Hematopoietic multipotent progenitor cell (in vitro differentiated cells): ENCODE measurements at places on chromosomes 5 and 9.

GRCh38 chr9:96031366-96031824, 155.9 kb downstream of the ERCC6L2 start:
- DNase-seq = no peak

- DNase-seq = no peak
Observed at GRCh38 chr5:31754358-31754704, 115.4 kb downstream of the PDZD2 start.

DNA sequence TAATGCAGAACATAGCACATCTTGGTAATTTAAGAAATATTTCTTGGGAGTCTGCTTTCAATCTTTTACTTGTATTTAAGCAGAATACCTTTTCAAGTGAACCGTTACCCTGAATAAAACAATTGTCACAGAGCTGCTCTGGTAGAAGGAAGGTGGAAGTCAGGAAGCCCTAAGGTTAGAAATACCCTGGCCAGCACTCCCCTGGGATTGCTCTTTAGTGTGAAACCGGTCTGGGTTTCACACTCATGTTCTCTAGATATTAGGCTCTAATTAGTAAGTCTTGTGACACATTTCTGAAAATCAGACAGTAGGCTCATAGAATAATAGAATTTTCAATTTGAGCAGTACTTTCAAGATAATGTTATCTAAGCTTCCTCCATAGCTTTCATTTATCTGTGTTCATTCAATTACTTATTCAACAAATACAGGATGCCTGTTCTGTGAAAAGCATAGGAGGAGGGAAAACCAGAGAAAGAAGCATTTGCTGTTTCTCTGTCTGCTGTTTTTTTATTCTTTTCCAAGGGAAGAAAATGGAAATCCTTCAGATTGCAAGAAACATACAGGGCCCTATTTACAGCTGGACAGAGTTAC, 825.5 kb downstream of the TLR4 start:
- no peak for DNase-seq

DNA sequence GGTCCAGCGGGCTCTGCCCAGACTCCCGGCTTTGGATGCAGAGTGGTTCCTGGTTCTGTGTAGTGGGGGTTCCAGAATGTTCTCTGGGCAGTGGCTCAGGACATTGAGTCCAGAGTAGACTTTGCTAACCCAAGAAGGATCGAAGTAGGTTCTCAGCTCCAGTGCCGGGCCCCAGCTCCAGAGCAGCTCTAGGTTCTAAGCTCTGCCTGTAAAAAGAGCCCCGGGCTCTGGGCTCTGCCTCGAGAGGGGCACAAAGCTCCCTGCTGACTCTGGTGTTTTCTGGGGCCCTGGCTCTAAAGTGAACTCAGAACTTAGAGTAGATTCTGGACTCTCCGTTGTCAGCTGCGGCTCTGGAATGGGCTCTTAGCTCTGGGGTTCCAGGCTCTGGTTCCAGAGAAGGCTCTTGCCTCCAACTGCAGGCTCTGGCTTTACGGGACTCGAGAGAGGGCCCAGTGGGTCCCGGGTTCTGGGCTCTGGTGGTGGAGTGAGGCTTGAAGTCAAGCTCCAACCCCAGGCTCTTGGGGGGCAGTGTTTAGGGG, 414 bp downstream of the WDR38 start:
- DNase-seq = no peak

DNA sequence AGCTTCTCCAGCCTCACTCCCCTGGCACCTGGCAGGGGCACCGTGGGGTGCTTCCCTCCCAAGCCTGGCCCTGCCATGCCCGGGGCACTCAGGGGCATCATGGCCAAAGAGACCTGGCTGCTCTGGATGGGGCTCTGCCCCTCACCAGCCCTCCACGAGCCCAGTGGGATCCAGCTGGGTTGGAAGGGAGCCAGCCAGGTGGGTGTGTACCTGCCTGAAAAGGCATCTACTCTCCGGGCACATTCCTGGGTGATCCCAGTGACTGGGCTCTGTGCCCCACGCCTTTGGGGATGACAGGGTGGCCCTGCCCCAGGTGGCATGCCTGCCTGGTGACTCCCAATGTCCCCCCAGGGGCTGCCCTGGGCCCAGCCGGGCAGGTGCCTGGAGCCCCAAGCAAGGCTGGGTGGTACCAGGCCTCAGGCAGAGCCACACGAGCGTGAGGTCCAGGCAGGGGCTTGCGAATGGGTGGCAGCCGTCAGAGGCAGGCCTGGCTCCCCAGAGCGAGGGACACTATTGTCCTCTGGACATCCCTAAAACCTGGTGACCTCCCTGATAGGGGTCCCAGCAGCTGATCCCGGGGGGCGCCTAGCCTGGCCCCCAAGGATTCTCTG, 777 bp downstream of the GPSM1 start:
- no peak for DNase-seq

DNA sequence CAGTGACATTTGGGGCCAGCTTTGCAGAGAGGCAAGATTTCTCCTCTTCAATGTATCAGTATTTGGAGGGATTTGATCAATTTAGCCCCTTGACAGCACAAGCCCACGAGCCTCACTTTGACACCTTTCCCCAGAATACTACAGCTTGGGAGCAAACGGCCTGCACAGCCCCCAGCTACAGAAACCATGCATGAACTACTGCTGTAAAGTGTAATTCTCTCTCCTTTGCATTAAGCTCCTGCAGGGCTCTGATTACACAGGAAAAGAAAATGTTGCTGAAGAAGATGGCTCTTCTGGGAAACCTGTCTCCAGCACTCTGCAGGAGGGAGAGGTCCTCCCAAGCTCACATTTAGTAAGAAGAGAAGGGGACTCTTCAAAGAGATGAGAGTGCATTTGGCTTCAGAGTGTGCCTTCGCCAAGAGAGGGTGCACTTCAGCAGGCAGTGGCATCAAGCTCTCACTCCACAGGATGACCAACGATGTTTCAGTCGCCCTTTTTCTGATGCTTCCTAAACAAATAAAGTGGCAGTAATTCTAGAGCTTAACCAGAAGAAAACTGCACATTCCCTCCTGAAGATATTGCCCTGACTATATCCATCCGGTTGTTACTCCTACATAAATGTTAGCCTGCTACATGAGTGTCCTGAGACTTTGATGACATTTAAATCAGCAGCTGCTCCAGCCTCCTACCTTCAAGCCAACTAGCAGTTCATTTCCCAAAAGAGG, 272.2 kb downstream of the AUH start:
- peak; percentile 77 for DNase-seq

DNA sequence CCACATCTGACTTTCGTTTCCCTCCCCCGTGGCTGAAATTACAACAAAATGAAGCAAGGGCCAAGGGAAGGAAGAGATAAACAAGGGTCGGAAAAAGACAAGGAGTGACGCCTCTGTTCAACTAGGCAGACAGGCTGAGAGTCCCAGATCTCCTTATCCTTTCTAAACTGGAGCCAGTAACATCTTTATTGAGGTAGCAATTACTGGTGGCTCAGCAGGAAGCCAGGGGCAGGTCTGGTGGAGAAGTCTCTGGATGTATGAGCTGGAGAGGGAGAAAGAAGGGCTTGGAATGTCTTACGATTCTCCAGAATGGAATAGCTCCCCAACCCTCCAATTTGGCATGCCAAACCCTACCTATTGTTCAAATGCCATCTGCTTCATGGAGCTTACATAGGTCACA, 190.8 kb upstream of the BRINP1 start:
- no peak for DNase-seq

DNA sequence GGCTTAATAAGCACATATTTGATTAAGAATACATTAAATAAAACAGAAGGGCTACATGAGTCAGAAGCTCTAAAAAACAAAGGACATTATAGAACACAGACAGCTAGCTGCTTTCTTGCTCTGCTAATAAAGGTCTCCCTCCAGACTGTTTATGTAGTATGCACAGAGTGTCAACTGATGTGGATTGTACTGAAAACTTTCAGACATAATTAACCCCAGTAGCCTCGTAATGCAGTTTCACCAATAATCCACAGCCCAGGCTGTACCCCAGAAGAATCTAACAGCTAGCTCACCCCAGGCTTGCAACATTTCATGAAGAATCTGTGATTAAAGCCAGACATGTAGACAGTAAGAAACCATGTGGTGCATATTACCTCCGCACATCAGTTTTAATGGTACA, 30.8 kb downstream of the FGF10 start:
- no peak for DNase-seq

- no peak for DNase-seq
Observed at GRCh38 chr9:130765137-130766020, 69.7 kb upstream of the ABL1 start.

- no peak for DNase-seq
Observed at GRCh38 chr9:134502809-134503211, 138.8 kb upstream of the COL5A1 start.

DNA sequence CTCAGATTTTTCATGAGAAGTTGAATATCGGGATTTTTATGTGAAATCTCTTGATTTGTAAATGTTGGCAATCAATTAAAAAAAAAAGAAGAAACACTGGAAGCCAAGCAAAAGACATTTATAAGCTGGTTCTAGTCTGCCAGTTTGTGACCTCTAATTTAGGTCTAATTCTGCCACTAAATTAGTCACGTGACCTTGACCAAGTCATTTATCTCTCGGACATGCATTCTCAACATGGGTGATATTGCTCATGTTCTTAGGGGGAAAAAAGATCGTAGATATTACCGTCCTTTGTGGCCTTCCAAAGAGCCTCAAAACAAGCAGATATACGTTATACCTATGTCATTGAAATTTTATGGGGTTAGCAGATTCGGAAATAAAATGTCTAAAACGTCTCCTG, 52.9 kb upstream of the PTPDC1 start:
- DNase-seq = no peak

DNA sequence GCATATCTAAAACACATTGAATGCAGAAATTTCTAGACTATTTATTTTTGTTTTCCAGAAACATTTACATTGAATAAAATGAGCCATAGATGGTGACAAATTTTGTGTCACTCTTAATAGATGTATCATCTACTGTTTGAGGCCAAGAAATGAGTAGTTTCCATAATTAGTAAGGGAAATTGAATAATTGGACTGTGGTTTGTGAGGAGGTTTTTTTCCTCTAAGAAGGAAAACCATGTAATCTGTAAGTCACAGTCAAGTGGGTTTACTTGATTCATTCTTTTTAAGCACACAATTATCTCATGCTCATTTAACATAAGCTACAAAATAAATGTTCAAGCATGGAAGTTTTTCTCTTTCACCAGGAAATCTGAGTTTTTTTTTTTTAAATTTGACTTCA, 876.4 kb downstream of the NR2F1-AS1 start:
- no peak for DNase-seq

- no peak for DNase-seq
Observed at GRCh38 chr9:6467006-6467625, 54.1 kb downstream of the UHRF2 start.

DNA sequence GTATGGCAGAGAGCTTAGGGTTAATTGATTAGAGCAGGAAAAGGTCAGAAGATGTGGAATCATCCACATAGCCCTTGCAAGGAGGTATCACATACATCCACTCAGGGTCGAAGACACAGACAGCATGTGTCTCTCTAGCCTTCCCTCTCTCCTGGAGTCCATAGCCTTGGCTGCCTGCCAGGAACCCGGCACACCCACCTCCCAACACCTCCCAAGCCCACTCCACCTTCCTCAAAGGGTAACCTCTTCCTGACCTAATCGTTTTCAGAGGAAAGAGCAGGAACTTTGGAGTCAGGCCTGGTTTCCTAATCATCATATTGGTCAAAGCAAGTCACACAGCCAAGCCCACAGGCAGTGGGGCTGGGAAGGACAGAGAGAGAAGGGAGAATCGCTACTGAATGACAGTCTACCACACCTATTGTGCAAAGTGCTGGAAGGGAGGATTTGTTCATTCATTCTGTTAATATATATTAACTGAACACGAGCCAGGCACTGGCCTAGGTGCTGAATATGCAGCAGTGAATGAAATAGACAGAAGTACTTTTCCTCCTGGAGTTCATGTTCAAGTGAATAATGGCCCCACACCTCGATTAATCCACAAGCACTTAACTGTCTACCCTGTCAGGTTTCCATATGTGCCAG, 107.8 kb downstream of the KCNIP1 start:
- no peak for DNase-seq

- no peak for DNase-seq
Observed at GRCh38 chr5:176692839-176693476, 45.7 kb downstream of the TSPAN17 start.

GRCh38 chr5:167899490-167900070, 391.9 kb upstream of the WWC1 start:
- no peak for DNase-seq

GRCh38 chr5:122137702-122138101, 8.4 kb downstream of the ZNF474 start:
- DNase-seq = no peak

DNA sequence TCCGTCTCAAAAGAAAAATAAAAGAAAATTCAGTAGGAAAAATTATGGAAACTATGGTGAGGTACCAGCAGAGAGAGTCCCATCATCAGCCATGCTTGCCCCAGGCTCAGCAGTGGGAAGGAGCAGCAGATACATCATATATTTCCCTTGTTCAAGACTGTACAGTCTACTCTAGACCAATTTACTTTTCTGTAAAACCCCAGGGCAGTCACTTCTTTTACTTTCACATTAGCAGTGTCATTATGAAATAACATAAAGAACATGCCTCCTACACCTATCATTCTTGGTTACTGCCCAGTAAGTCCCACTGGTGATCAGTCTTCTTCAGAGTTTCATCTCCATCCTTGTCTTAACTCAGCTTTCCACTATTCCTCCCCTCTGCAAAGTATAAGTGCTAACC, 1145.0 kb downstream of the MAT2B start:
- DNase-seq = no peak

DNA sequence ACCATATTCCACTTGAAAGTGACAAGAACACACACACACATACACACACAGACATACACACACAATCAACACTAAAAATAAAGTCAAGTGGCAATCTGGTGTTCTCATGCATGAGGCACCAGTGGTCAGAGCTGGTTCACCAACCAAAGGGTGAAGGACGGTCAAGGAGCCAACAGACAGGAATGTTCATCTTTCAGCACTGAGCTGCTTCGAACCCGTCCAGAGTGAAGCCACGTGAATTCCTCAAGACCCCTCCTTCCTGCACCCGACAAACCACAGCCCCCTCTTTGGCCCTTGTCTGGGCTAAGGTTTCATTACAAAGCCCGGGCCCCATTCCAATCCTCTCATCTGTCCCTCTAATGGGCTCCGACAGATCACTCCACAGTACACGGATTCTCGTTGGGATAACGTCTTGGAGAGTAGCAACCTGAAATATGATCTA, 84.5 kb upstream of the SMIM23 start:
- DNase-seq = no peak

GRCh38 chr5:157857816-157858526, 974 bp downstream of the CLINT1 start:
- no peak for DNase-seq

- DNase-seq = no peak
Observed at GRCh38 chr9:93108291-93109041, 12.4 kb downstream of the CARD19 start.

GRCh38 chr9:7862170-7862569, 62.6 kb upstream of the DMAC1 start:
- DNase-seq = no peak
